NCI-H748 treated with DMSO at 0.1 percent for 48 hours (cell line): ENCODE measurements at places on chromosomes 7 and 10.

GRCh38 chr10:91164520-91165065 is 55.9 kb upstream of the PCGF5 start:
- DNase-seq: no peak

DNA sequence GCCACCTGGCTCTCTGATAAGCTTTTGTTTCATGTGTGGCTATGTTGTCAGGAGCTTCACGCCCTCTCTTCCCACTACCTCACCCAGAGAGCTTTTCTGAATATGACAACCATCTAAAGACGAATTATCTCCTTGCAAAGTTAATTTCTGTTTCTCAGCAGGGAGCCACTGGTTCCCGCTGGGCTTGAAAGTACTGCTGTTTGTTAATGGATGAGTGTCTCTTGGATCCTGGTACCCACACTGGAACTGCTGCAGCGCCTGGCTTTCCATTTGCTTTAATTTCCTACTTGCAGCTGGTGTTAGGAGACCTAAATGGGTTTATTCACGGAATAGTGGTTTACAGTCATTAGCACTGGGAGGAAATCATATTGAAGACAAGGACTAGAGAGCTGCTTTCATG is 267.9 kb upstream of the LRGUK start:
- peak; percentile 61 for DNase-seq

DNA sequence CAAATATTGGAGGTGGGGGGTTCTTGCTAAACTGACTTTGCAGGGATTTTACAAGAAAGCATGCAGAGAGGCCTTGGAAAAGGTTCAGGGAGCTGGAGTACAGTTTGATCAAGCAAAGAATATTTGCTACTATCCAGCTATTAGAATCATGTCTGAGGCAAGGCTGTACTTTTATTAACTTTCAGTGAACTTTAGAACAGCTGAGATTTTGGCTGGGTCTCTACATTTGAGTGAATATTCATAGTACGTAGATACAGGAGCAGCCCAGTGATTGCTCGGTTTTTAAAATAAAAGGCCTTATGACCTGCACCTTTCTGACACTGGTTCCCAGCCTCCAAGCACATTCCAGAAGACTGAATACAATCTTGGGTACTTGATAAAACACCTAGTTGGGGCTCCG is 496.8 kb upstream of the AKR1E2 start:
- DNase-seq: no peak

- no peak for DNase-seq
These were observed 193.5 kb downstream of the MGMT start for GRCh38 chr10:129660569-129660968.

- DNase-seq: no peak
These were observed 91.4 kb upstream of the DIP2C start for GRCh38 chr10:780536-781524.

DNA sequence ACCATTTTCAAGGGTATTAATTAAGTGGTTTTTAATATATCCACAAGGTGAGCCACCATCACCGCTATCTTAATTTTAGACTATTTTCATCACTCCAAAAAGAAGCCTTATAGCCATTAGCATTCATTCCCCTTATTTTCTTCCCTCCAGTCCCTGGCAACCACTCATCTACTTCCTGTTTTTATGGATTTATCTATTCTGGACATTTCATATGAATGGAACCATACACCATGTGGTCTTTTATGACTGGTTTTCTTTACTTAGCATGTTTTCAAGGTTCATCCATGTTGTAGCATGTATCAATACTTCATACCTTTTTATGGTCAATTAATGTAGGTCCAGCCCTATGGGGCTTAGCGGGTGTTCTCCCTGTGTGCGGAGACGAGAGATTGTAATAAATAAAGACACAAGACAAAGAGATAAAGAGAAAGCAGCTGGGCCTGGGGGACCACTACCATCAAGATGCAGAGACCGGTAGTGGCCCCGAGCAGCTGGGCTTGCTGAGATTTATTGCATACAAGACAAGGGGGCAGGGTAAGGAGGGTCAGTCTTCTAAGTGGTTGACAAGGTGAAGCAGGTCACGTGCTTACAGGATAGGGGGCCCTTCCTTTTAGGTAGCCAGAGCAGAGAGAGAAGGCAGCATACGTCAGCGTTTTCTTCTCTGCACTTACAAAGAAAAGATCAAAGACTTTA is 14.6 kb downstream of the WBP1L start:
- DNase-seq: no peak

- DNase-seq: no peak
These were observed 106.9 kb upstream of the PDLIM1 start for GRCh38 chr10:95397747-95398146.

GRCh38 chr7:70728872-70729552 is 402.9 kb upstream of the GALNT17 start:
- DNase-seq: no peak

DNA sequence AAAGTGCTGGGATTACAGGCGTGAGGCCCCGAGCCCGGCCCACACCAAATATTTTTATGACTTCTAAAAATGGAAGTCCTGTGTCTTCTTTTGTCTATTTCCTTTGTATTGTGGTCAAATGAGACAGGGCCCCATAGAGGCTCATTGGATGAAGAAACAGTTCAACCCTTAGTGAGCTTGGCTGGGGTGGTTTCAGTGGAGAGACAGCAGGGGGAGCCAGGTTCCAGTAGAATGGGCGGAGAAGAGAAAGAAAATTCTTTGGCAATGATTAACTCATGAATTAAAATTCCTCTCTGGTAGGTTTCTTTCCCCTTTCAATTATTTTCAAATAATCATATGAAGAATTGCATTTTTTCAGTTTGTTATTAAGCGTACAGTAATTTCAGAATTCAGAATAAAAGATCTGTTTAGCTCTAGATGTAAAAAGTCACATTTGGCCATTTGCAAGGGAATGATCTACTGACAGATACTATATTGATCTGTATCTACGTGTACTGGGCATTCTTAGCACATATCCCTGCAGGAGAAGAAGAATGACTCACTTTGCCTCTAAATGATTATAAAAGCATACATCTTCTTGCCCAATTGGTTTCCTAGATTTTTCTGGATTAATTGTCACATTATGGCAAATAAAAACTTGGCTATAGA is 43.2 kb downstream of the PNLIPRP3 start:
- no peak for DNase-seq

DNA sequence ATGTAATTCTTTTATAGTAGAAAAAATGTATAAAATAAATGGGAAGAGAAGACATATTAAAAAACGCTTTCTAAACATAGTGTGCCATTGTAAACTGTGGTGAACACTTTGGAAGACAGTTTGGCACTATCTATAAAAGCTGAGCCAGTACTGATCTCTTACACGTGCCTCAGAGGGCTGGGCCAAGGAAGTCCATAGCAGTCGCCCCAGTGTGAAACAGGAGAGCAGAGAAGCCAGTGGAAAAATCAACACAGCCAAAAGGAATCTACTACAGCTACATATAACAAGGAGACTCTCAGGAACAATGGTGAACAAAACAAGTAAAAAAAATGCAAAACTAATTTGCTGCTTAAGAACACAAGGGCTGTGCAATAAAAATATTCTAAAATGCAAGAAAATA is 20.6 kb downstream of the SEPHS1 start:
- no peak for DNase-seq

- no peak for DNase-seq
These were observed 140.4 kb upstream of the NAMPT start for GRCh38 chr7:106425017-106425719.

- DNase-seq: no peak
These were observed 15.2 kb upstream of the DNAAF5 start for GRCh38 chr7:711093-711921.

- no peak for DNase-seq
These were observed 432.9 kb downstream of the SORCS3 start for GRCh38 chr10:105073999-105074398.

- no peak for DNase-seq
These were observed 117.5 kb upstream of the ANLN start for GRCh38 chr7:36272211-36272566.

DNA sequence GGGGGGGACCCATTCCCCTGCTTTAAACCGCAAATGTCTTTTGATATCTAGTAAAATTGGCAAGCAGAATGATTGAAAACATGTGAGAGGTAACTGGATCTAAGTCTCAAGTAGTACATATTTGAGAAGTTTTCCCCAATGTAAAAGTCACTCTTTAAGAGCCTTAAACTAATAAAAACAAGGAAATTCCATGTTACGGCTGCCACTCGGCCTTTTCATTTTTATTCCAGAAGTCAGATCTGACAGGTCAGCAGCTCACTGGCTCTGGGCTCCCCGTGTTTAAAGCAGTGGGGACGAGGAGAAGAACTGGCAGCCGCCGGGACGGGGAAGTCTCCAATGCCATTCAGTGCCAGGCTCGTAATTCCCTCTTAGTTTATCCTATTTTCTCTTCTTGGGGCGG is 80.7 kb downstream of the CUX1 start:
- no peak for DNase-seq

- DNase-seq: no peak
These were observed 117.6 kb downstream of the SNX13 start for GRCh38 chr7:17822547-17823173.

DNA sequence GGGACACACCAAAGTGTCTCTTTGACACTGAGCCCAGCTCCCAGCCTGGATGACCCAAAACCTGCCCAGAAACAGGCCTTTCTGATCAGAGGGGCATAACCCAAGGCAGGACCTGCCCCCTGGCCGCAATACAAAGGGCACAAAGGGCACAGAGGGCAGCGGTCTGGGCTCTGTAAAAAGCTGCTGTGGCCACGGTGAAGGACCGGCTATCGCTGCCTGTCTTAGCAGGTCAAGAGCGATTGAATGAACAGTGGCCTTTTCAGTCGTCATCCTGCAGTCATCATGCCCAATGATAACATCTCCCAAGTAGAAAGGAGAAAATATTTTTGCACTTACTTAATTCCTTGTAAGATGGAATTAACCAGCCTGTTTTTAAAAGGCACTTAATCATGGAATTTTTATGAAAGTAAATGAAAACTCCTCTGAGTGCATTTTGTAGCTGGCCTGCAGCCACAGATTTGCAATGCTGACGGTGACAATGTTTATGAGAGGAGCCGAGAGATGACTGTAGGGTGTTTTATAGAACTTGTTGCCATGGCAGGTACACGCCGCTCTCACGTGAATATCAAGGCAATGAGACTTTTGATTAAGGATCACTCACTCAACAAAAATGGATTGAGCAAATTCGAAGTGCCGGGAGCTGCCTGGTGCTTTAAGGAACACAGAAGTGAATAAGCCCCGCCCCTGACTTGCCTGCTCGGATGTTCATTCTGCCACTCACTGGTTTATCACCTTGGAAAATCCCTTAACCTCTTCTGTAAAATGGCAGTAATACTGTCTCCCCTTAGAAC is 47.3 kb upstream of the BHLHA15 start:
- no peak for DNase-seq

GRCh38 chr10:105827133-105827532 is 1186.0 kb downstream of the SORCS3 start:
- DNase-seq: no peak

GRCh38 chr7:150997075-150997511 is 6.3 kb downstream of the NOS3 start:
- no peak for DNase-seq

GRCh38 chr10:35598379-35598778 is 6.8 kb upstream of the GJD4 start:
- DNase-seq: no peak

DNA sequence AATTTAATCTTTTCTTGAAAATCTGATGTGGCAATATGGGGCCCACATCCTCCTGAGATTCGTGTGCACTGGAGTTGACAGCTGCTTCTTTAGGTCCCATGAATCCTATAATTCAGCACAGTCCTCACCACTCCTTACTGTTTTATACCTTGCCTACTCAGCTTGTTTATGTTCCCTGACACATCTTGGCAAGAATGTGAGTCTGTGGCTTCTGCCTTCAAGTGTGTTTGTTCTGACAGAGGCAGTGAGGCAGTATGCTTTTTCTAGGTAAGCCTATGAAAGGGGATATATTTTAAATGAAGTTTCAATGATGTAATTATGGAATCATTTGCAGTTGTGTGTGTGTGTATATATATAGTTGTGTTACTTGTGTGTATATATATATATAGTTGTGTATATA is 106.4 kb downstream of the AMPH start:
- DNase-seq: no peak

DNA sequence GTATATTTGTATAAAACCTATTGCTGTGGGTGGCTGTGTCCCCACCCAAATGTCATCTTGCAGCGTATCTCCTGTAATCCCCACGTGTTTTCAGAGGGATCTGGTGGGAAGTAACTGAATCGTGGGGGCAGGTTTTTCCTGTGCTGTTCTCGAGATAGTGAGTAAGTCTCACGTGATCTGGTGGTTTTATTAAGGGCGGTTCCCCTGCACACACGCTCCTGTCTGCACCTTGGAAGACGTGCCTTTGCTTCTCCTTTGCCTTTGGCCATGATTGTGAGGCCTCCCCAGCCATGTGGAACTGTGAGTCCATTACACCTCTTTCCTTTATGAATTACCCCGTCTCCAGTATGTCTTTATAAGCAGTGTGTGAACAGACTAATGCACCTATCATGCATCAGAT is 97.6 kb downstream of the DYNC2I1 start:
- DNase-seq: no peak

DNA sequence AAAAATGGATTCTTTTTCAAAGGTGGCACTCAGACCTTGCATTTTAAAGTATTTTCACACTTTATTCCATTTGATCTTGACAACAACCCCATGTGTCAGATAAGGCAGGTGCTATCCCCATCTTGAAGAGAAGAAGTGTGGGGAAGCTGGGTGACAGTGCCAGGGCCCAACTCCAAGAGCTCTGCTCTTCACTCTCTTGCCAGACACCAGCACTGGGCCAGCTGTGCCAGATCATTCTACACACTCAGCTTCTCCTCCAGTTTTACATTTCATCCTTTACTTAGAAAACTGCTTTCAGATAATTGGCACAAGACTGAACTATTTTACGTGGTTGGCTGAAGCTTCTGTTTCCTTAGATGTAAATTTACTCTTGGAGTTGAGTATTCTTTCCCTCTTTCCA is 64.4 kb downstream of the ENO4 start:
- no peak for DNase-seq

- no peak for DNase-seq
These were observed 294.3 kb downstream of the CTNNA3 start for GRCh38 chr10:67401711-67402110.

- DNase-seq: no peak
These were observed 8.1 kb downstream of the FAM171A1 start for GRCh38 chr10:15363031-15363430.

DNA sequence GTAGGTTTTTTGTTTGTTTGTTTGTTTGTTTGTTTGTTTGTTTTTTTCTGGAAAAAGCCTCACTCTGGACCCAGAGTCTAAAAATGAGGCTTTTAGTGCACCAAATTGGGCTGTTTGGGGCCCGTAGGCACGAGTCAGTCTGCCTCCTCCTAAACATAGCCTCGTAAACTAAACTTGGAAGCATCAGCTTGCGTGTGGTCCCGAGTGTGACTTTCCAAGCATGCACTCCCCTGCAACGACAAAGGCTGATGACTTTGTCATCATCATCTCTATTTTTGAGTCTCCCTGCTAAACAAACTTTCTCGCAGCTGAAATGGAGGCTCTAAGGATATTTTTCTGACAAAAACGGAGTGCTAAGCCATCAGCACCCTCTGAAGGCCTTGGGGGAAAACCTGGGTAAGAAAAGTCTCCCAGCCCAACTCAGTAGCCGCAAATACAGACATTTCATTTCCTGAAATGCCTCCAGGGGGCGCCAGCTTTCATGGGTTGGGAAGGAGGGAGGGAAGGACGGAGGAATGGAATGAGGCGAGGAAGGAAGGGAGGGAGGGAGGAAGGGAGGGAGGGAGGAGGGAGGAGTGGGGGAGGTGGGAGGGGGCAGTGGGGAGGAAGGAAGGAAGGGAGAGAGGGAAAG is 245.9 kb downstream of the KCNMA1 start:
- DNase-seq: peak; percentile 22
